Activated naive CD4-positive, alpha-beta T cell treated with anti-CD3 and anti-CD28 coated beads for 36 hours (primary cell): ENCODE measurements at places on chromosomes 11 and 22. TPM values are rescaled to one million over a fixed set of nuclear protein-coding genes. Genes with fewer than 3 reads are reported as not detected.
A peak's percentile ranks its signal among the peaks of the same experiment; 100 is the strongest.

DNA sequence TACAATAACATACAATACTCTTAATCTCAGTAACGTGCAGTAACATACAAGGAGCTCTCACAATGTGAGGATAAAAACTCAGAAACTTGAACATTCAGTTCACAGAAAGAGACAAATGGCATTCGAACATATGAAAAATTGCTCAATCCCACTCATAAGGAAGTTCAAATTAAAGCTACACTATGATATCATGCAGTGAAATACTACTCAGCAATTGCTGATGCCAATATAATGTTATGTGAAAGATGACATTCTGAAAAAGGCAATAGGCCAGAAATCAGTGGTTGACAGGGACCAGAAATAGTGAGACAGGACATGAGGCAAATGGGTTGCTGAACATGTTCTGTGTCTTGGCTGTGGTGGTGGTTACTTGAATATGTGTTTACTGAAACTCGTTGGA is 33.7 kb upstream of the PITPNB start:
- no peak for DNase-seq

DNA sequence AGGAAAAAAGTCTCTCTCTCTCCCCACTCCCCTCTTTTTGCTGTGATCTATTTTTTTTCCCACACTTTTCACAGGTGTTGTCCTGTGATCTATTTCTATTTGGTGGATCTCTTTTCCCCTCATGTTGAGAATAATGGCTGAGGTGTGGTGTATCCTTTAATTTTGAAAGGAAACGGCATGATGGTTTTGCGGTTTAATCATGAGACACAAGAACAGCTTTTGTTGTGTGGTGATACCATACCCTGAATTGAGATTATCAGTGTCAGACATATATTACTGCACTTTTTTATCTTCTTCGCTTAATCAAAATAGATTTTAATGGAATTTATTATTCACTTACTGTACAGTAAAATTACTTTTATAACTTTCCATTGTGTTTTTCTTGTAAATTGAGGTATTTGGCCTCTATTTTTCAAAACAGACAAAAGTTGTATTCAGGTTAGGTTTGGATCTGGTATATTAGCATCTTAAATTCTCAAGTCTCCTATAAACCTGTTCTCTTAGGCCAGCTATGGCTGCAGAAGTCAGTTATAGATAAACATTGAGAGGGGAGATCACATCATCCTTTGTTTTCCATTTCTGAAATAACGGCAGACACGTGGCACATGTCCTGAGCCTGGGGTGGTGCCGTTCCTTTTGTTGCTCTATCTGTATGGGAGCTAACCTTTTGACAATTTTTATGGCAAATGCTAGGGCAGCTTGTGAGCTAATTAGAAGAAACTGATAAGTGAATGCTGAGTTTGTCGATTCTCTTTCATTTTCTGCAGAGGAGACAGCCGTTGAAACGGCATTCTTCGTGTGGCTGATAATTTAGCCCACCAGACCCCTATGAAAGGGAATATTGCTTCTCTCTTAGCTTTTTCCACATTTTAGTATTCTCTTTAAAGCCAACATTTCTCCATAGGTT is 25.8 kb downstream of the NF2 start:
- no peak for DNase-seq

GRCh38 chr22:28208036-28208435 is 289.0 kb upstream of the PITPNB start:
- no peak for DNase-seq

DNA sequence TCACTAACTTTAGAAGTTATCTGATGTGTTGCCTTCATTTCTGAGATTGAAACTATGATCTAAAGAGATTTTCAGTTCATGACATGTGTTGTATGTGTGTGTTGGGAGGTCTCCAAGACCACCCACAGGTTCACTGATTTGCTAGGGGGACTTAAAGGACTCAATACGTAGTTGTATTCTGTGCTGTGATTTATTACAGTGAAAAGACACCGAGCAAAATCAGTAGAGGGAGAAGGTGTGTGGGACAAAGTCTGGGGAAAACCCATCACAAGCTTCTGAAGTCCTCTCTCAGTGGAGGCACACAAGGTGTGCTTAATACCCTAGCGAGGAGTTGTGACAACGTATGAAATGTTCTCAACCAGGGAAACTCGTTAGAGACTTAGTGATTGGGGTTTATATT is 35.6 kb downstream of the RNF169 start:
- DNase-seq, result no peak

DNA sequence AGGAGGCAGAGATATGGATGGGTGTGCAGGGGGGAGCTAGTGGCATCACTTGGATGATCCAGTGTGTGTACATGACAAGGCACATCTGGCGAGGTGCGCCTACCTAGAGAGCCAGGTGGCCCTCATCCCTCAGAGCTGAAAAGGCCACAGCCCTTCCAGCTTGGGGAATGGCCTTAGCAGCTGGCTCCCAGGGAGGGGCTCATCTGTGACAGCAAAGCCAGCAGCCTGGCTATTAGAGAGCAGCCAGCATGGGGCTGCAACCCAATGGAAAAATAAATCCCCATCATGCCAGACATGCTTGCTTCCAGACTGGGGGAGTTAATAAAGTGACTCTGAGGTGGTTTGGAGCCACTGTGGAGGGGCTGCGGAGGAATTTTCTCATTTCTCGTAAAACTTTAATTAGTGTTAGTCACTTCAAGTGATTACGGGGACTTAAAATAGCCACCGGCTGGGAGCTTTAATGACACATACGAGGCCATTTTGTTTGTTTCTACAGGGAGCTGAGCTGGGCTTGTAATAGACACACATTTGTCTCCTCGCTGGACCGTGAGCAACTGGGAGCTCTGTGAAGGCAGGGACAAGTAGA is 111.2 kb upstream of the ALX4 start:
- no peak for DNase-seq

DNA sequence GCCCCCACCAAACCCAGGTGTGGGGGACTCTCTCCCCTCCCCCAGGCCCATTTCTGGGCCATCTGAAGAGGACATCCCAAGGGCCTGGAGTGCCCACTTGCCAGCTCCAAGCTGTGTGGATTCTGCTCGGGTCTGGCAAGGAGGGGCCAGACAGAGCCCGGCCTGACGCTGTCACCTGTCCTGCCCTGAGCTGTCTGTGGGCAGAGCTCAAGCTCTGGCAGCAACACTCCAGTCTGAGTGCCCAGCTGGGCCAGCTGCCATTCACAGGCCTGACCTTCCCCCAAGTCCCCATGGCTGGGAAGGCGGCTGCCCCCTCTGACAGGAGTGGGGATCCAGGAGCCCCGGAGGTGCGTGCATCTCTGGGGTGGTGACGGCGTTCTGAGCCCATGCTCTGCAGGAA is 6.2 kb upstream of the PIM3 start:
- DNase-seq, result no peak

DNA sequence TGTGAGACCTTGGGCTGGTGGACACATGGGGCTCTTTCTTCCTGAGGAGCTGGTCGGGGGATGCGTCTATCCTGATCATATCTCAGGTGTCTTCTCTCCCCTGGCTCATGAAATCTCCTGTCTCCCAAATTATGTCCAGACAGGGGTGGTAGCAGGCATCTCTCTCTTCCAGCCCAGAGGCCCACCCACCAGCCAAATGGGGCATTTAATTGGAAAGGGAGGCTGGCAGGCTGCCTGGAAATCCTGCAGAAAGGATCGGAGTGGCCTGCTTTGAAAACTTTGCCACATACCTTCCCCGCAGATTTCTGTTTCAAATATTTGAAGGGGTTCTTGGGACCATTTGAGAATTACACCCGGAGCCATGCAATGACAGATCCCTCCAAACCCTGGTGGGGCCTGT is 37.4 kb downstream of the SMIM38 start:
- DNase-seq, result no peak

DNA sequence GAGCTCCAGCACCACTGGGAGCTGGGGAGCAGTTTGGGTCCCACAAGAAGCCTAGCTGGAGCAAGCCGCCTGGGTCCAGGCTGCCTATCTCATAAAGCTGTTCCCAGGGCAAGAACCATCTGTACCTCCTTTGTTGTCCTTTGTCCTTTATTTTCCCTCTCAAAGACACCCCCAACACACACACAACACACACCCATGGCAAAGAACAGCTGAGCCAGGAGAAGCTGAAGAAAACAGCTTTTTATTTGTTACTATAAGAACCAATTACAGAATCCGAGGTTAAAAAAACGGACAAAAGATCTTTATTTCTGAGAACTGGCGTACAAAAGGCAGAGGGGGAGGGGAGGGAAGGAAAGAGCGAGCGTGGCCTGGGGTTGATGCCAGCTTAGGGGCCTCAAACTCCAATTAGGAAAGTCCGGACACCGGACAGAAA is 1.7 kb upstream of the TUT1 start:
- DNase-seq, result no peak

DNA sequence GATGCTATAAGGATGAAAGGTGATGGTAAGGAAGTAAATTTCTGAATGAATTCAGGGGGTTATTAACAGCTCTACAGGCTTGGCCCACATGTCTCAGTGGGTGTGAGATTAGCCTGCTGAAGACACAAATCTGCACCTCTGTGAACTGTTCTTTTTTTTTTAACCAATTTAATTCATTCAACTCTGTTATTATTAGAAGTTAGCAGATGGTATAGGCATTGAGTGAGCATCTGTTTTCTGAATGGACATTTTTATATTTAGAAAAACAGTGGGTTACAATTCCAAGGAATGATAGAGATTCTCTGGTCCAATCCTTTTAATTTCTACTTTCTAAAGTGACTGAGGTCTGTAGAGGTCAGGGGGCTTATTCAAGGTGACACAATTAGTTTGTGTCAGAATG is 122.0 kb upstream of the SORL1-AS1 start:
- DNase-seq, result no peak

- DNase-seq, result no peak
These were observed 144.7 kb upstream of the LMO1 start for GRCh38 chr11:8408151-8408941.

- DNase-seq, result no peak
These were observed 124.7 kb downstream of the PARVA start for GRCh38 chr11:12502046-12502445.

- DNase-seq, result peak; percentile 68
These were observed 11.0 kb downstream of the PTPRJ start for GRCh38 chr11:47991266-47991830.

GRCh38 chr11:69301081-69301454 is 7.1 kb downstream of the MYEOV start:
- DNase-seq, result no peak

GRCh38 chr11:34311126-34311525 is 46.7 kb downstream of the ABTB2 start:
- no peak for DNase-seq

DNA sequence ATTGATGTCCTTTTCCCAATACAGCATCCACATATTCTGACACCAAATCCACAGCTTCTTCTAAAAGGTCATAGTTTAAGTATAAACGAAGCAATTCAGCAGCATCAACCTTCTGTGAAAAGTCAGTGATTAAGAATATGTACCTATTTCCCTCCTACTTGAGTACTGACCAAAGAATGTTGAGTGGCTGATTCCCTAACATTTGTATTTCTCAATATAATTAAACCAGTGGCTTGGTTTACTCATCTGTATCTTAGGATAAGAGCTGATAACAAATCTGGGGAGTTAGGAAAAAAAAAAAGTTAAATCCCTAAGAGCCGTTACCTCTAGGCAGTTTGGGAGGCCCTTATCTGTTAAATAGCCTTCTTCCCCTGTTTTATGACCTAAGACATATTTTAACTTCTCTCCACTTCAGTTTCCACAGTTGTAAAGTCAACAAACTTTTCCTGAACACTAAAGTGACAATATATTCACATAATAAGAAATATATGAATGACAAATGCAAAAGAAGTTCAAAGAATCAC is 16.0 kb upstream of the FNBP4 start:
- no peak for DNase-seq

DNA sequence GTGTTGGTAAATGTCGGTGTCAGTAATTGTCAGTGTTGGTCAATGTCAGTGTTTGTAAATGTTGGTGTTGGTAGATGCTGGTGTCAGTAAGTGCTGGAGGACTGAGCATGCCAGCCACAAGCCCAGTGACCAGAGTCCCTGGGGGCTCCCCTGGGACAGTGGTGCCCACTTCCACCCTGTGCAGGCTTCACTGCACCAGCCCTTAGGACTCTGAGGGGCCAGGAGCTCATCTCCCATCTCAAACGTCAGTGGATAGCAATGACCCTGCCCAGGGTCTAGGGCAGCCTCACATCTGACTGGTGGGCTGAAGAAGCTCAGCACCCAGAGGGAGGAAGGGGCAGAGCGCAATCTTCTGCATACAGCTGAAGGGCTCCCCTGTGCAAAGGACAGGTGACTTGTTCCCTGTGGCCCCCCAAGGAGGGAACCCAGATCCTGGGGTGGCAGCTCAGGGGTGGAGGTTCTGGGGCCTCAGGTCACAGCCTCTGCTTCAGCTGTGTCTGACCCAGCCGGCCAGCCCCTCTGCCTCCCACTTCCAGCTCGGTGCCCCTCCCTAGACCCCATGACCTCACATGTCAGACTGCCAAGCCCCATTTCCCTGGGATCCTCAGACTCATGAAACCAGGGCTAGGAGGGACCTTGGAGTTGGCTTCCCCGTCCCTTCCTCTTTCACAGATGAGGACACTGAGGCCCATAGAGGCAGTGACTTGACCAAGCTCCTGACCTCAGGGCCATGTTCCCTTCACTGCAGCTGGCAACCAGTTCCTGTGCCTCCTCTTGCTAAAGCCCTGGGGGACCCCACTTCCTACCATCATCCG is 138.4 kb downstream of the CRYBB2 start:
- DNase-seq, result no peak

GRCh38 chr11:127027000-127027399 is 26.4 kb upstream of the KIRREL3 start:
- no peak for DNase-seq

GRCh38 chr11:31814176-31814868 is 3.2 kb upstream of the PAX6 start:
- peak; percentile 7 for DNase-seq

DNA sequence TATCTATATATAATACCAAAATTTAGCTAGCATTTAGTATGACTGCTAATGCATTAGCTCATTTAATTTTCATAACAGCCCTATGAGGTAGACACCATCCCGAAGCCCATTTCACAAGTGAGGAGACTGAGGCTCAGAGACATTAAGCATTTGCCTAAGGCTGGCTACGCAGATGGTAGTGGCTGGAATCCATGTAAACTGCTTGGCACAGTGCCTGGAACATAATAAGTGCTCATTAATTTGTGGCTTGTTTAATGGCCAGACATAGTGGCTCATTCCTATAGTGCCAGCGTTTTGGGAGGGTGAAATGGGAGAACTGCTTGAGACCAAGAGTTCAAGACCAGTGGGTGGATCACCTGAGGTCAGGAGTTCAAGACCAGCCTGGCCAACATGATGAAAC is 17.8 kb upstream of the TP53I11 start:
- DNase-seq, result no peak

DNA sequence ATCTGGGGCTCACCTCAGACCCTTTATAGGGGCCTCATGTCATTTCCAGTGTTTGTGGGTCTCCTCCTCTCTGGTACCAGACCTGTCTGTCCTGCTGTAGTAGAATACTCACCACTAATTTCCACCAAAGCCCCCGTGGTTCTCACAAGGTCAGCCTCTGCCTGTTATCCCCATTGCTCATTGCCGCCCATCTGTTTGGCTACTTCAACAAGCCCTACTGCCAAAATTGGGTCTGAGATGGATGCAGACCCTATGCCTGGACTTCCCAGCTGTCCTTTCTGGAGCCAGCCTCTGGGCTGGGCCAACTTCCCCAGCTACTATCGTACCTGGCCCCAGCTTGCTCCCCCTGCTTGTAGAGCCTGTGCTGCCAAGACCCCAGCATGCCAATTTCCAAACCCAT is 152.1 kb upstream of the ISX start:
- no peak for DNase-seq

- no peak for DNase-seq
These were observed 281.6 kb downstream of the TBC1D22A start for GRCh38 chr22:47043835-47044721.

Gene MMP8
- total RNA-seq, result not detected

Gene SEPTIN3
- 1.0 TPM for total RNA-seq

Gene PHF21B
- total RNA-seq, result not detected

Gene TLCD5
- 2.2 TPM for total RNA-seq

Gene TRPT1
- total RNA-seq, result 18.3 TPM

Gene OR8A1
- not detected for total RNA-seq

Gene NTM
- total RNA-seq, result not detected
